Cerebellar nuclear complex (tissue), 1 donor: ENCODE measurements at places on chromosomes 6 and 20.

DNA sequence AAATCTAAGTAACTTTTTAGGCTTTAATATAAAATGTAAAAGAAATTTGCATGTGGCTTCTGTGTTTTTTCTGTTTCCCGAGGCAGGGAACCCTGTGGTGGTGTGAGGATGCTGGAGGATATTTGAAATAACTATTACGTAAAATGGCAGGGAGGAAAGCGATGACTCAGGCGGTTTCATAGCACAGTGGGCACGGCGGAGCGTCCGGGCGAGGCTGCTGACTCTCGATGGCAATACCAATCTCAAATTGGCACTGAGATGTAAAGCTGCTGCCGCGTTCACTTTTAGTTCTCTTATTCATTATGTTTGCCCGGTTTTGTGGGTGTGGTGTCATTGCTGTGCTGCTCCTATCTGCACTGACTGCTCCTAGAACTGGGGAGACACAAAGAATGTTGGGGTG is 254.3 kb downstream of the THBS2 start:
- DNase-seq = no peak

DNA sequence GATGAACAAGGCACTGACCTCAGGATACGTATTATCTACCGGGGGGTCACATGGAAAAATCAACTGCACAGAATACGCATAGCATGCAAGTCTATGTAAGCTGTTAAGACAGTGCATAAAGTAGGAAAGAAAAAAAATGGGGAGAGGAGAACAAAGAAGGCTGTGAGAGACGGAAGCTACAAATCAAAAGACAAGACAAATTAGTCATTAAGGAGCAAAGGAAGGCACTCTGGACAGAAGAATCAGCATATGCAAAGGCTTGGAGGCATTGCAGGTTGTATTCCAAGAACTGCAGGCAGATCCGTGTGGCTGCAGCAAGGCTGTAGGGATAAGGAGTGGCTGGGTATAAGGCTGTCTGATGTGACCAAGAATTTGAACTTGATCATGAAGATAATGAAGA is 89.0 kb downstream of the NRSN1 start:
- no peak for DNase-seq

DNA sequence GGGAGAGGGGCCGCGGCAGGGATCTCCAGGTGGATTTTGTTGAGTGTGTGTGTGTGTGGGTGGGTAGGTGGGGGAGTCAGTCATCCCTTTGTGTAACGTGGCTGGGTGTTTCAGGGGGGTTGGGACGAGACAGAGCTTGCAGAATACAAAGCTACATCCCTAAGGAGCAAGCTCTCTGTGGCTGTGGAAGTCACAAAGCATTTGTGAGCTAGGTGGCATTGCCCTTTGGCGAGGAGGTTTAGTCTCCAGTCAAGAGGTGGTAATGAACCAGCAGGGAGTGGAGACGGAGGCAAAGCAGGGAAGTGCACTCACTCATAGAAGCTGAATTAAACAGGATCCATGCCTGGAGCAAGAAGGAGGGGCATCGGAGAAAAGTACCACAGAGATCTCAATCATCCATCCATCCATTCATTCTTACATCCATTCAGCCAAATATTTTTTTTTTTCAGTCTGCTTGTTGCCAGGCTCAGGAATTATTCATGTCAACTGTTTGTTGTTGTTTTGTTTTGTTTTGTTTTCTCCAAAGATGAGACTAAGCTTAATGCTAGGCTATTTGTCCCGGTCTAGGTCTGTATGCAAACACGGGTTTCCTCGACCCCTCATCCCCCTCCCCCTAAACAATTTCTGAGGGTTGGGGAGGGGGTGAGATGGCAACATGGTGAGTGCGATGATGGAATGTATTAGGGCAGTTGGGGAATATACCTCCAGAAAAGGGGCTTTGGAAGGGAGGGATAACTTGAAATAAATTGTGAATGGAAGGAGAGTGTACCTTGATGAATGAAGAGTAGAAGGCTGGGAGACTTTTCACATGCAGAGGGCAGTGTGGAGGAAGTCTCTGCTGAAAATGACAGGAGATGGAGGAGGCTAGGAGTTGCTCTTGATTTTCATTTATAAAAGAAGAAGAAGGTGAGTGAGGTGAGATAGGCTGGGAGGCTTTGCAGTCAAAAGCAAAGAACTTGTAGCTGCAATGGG is 1.0 kb downstream of the HCRTR2 start:
- DNase-seq = no peak

DNA sequence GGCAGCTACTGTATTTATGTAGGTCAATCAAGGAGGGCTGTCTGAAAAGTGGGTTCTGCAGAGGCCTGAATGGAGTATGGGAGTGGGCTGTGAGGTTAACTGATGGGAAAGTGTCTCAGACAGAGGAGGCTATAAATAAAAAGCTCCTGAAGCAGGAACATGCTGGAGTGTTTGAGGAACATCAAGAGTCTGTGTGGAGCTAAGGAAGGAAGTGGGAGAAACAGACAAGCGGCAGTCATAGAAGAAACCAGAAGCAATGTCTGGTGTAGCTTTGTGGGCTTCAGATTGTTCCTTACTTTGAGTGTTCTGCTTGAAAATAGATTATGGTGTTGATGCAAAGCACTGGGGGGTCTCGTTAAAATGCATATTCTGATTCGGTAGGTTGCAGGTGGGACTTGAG is 101.5 kb upstream of the OGFRL1 start:
- no peak for DNase-seq

DNA sequence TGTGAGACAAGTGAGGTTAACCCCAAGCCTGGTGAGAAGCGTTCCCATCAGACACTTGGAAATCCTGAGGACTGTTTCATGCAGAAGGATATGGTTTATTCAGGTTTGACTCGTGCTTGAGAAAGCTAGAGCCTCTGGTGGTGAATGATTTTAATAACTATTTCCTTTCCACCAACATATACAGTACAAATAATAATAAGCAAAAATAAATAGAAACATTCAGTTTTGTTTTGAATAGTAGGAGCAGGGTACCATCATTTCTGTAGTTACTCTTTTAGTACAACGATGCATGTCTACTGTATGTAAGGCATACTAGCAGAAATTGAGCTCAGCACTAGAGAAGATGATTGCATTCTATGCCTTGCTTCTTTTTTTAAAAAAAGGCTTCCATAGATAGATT is 33.5 kb downstream of the PLG start:
- DNase-seq = no peak

DNA sequence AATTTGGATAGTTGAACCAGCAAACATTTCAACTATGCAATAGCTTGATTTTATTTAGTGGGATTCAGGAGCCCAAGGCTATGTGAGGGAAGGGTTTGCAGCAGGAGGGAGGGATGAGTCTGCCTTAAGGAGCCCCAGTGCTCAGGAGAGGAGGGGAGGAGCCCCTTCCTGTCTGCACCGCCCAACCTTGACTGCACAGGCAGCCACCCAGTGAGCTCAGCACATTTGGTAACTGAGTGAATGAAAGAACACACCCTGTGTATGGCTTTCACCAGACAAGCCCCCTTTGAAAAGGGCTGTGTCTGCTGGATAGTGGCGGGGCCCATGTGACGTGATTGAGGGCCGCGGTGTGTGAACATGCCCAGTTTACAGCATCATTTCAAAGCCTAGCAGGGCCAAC is 17.0 kb downstream of the DACT2 start:
- DNase-seq = no peak

GRCh38 chr6:143139239-143139784 is 78.6 kb downstream of the AIG1 start:
- DNase-seq = no peak

- no peak for DNase-seq
Observed at GRCh38 chr6:6663421-6664135, 75.1 kb downstream of the LY86 start.

GRCh38 chr6:35454391-35455110 is 2.4 kb downstream of the FANCE start:
- no peak for DNase-seq

GRCh38 chr20:62439218-62439617 is 11.9 kb upstream of the RBBP8NL start:
- DNase-seq = no peak

- DNase-seq = no peak
Observed at GRCh38 chr6:157108923-157109322, 214.4 kb downstream of the TMEM242 start.

DNA sequence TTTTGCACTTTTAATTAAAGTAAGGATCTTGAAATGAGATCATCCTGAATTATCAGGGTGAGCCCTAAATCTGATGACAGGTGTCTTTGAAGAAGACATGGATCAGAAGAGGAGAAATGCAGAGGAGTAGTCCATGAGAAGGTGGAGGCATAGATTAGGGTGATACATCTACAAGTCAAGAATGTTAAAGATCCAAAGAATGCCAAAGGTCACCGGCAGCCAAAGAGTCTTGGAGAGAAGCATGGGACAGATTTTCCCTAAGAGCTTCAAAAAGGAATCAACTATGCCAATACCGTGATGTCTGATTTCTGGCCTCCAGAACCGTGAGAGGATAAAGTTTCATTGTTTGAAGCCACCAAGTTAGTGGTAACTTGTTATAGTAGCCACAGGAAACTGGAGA is 59.0 kb upstream of the THEMIS start:
- no peak for DNase-seq

- DNase-seq = no peak
Observed at GRCh38 chr6:88823998-88824397, 139.4 kb downstream of the RNGTT start.

DNA sequence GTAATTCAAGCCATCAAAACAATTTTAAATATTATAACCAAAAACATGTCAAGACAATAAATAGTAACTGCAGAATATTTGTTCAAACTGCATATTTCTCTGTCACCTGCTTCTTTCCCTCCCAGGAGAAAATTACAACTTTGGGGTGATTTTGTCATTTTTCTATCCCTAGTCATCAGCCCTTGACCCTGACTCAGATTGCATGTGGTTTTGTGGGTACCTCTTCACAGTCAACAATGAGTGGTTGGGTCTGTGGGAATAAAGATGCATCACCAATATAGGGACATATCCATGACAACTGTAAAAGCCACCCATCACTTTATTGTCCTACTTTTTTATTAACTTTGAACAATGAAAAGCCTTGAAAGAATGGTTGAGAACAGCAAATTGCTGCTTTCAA is 7.3 kb downstream of the COL10A1 start:
- no peak for DNase-seq

DNA sequence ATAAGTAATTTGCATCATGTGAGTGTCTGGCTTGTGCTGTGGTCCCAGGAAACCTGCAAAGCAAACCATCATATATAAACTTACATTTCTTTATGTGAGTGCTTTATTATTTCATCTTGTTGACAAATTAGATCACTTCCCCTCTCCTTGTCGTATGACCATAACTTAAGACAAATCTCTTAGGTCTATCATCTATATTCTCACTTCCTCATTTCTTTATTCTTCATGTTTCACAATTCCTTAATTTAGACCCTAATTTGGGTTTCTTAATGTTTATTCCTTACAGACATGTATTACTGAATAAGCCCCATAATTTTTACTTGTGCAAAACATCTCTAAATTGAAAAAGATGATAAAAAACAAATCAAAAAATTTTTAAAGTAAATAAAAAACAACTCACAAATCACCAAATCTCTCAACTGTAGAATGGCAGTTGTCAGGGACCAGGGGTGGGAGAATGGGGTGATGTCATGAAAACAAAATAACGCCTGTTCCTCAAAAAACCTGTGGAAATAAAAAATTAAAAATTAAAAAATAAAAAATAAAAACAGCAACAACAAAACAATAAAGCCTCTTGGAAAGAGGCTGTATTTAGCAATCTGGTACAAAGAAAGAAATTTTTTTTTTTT is 49.5 kb upstream of the FBXO30 start:
- DNase-seq = no peak

DNA sequence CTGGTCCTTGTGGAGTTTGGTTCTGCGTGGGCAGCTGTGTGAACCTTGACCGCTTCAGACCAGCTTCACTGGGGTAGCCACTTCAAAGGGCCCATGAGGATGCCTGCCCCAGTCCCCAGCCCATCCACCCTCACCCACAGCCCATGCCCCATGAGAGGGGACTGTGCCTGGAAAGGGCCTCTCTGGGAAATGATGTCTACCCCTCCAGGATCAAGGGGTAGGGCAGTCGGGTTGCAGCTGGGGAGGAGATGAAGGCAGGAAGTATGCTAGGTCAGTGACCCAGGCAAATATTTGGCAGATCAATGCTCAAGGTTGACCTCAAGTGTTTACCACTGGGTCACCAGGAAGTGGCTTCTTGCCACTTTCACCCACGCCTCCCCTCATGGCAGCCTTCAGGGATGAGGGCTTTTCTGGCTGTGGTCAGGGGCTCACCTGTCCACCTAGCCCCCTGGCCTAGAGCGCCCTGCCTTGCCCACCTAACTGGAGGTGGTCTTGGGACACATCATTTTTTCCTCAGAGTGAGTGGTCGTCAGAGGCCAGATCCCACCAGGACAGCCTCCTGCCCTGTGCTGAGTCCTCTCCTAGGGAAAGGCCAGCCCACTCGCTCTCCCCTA is 109.5 kb downstream of the SNX5 start:
- DNase-seq = no peak

DNA sequence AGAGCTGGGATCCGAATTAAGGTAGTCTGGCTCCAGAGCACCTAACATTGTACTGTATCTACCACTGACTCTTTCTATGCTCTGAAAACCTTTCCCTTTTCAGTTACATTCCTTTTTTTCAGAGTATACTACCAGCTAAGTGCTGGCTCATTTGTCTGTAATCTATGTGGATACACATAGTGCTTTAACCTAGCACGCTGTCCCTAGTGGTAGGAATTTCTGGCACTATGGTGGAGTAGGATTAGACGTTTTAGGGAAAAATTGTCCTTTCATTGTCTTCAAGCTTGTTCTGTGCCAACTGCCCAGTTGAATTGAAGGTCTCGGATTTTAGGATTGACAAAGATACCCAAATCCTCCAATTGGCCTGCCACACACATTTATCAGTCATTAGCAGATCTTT is 259.1 kb upstream of the FERMT1 start:
- DNase-seq = no peak

- DNase-seq = no peak
Observed at GRCh38 chr20:35085477-35086225, 7.0 kb downstream of the TRPC4AP start.

DNA sequence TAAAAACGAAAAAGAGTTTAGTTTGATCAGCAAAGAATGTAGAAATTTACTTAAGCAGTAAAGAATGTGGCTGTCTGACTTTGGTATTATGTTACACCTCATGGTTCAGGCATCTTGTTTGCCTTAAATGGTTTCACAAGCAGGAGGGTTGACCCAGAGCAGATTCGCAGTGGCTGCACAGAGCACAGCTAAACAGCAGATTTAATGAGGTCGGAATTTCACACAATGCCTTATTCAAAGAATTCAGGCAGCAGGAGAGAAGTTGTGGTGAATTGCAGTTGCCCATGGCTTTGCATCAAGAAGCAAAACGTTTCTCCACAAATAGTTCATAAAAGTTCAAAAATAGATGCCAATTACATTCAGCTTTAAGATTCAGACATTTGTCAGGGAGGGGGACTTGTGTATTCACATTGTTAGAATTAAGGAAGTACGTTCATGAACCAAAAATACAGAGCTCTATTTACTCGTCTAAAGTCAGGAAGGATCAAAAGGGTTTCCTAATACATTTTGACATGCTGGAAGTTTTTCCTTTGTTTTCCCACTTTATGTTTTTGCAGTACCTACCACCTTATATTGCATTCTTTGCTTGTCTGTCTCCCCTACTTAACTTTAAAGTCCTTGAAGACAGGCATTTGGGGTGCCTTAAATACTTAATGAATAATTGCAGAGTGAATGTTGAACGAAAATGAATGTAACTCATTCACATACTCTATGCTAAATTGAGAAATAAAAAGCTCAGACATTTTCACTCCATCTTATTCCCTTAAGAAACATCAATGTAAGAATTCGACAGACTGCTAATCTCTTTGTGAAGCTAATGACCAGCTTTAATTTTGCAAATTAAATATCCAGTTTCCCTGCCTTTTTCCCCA is 1163.6 kb upstream of the CITED2 start:
- DNase-seq = no peak

GRCh38 chr6:43747784-43748183 is 22.2 kb upstream of the VEGFA start:
- no peak for DNase-seq

- no peak for DNase-seq
Observed at GRCh38 chr20:64065974-64066343, 3.0 kb downstream of the TCEA2 start.
